ENCODE measurements at places on chromosomes 13 and 19.

DNA sequence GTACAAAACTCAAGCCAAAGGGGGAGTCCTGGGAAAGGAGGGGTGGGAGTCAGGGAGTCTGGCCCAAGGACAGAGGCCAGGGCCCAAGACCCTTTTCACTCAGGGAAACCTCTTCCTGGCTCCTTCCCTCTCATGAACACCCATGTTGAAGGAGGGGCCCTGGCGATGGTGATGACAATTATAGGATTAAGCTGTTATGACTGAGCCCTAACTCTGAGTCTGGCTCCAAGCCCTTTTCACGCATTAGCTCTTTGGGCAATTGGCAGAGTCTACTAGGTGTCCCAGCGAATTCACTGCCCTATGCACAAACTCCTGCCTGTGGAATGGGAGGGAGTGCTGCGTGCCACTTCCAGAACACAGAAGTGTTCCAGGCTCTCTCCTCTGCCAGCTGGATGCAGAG lies 20.7 kb downstream of the ZNF575 start:
- no peak for DNase-seq

DNA sequence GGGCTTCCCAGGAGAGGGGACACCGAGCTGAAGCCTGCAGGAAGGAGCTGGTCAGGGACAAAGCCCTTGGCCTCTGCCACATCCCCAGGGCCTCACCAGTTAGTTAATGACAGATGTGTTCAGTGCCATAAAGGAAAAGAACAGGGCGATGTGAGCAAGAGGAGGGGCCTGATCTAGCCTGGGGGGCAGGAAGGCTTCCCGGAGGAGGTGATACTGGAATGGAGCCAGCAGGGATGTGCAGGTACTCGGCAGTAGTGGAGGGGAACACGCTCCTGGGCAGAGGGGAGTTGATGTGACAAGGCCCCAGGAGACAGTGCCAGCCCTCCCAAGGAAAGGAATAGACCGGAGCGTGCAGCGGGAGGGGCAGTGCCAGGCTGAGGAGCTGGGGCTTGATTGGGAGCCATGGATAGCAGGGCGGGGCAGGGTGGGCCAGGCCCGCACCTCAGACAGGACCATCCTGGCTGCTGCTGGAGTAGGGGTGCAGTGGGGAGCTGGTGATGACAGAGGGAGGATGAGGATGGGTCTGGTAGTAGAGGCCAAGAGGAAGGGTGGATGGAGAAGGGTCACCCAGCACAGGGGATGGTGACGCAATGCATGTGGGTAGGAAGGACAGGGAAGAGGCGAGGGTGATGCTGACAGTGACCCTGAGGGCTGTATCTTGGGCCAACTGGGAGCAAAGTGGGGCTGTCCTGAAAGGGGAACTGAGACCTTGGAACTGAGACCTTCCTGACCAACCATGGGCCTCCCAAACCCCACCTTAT lies 4.1 kb downstream of the C19orf33 start:
- DNase-seq = no peak

DNA sequence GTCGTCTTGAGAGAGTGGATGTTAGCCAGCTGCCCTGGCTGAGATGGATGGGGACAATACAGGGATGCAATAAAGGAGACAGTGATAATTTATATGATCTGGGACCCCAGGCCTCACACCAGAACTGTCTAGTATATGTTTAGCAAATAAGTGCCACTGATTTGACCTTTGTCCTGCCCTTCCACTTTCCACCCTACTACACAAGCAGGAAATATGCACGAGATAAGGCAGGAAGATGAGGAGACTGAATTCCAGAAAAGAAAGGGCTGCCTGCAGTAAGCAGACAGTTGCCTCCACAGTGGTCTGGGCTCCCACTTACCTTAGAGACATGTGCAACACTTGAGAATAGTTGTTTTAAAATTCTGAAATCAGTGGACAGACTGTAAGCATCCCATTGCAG lies 80.2 kb upstream of the ZNF91 start:
- no peak for DNase-seq

DNA sequence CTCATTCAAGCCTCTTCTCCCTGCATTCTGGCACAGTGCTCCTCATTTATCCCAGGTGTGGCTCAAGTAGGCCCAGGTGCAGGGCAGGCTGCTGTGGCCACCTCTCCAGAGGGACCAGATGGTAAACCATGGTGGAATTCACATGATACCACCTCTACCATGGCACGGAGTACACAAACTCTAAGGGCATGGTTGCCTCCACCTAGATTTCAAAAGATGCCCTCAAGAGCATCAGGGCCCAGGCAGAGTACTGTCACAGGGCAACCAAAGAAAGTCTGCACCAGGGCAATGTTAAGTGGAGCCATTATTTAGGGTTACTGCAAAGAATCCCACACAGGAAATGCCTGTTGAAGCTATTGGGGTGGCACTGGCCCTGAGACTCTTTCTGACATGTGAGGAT lies 647.1 kb upstream of the MIR17HG start:
- DNase-seq = no peak

DNA sequence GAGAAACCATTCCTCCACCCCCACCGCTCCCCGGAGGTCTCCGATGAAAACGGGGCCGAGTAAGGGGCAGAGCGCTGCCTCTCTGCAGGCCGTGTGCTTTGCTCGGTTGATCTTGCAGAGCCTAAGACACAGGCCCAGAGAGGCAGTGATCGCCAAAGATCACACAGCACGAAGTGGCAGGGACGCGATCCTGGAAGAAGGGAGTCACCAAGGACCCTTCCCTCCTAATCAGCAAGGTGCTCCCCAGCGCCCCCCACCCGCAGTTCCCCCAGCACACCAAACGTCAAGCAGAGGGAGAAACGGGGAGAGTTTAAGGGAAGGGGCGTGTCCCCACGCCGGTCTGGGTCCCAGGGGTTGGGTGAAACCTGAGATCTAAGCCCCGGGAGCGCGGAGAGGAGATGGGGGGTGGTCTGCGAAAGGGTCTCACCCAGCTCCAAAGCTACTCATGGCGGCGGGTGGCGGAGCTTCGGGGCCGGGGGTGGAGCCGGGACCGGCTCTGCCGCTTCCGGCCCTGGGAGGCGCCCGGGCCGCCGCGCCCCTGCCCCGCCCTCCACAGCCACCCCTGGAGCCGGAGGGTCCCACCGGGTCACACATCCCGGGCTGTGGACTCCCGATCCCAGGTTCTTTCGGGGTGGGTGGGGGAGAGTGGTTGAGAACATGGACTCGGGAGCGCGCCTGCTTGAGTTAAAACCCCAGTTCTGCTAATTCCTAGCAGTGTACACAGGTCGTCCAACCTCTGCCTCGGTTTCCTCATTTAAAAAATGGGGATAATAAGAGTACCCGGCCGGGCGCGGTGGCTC lies at the start of gene EML2:
EML2 (minus strand) TSS at position 468 of the 800 bp plus-strand sequence; CDS start at position 447, 21 bp downstream.
- peak; percentile 43 for DNase-seq

GRCh38 chr13:75480671-75481175 lies 1.2 kb downstream of the TBC1D4 start:
- DNase-seq = no peak

DNA sequence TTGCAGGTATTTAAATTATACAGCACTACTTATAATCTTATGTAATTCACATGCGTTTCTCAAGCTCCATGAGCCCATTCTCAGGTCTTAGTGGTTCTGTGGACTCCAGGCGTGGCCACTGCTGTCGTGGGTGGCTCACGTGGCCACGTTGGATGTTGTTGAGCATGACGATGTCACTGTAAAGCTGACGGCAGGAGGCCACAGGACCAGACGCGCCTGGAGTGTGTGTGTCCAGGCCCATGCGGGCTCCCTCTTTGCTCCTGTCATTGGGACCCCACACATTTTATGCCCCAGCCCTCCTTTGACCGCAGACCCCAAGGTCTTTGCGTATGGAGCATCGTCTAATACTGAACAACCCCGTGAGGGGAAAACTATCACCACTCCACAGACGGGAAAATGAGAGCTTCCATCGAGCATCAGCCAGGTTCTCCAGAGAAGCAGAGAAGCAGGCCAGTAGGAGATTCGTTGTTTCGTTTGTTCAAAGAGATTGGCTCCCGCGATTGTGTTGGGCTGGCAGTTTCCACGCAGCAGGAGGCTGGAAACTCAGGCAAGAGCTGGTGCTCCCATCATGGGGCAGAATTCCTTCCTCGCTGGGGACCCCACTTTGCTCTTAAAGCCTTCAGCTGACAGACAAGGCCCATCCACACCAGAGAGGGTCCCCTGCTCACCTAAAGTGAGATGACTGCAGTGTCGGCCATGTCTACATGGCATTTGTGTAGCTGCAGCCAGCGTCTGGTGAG lies 129.3 kb upstream of the SPACA7 start:
- DNase-seq = no peak

DNA sequence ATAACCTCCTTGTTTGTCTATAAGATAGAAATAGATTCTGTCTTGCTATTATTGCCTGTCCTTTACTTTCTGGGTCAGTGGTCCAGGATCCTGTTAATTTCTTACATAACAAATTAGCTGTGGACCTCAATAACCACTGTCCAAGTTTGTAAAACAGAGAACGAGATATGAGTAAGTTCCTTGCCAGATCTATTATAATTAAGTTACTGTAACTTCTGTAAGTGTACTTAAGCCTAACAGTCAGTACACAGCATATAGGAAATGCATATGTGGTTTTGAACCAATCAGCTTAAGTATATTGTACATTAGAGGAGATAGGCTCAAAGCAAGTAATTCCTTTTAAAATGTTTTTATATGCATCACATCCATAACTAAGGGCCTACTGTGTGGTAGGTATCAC lies 34.9 kb downstream of the HTR2A start:
- no peak for DNase-seq

DNA sequence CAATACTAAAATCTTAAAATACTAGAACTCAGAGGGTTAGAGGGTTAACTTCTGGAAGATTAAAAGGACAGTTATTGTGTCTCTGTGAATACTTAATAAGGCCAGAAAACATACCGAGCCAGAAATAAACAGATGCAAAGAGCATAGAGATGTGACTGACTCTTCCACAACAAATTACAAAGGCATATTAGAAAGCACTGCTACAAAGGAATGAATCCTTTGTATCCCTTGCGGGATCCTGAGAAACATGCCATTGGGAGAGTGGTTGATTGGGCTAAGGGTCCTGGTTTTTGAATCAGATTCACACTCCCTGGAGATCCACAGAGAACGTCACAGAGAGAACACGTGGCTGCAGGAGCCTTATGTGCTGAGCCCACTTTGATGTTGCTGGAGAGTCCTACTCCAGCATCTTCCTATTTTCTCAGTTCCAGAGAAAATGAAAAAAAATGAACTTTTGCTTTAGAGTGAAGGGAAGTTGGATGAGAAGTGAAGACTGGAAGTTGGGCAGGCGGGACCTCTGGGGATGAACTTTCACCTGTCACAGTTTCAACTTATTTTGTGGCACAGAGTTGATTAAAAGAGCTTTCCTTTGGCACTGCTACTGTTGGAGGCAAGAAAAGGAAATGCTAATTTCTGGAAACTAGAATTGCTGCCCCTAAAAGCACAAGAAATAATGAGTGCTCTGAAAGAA lies 309.9 kb downstream of the DCT start:
- DNase-seq = no peak

DNA sequence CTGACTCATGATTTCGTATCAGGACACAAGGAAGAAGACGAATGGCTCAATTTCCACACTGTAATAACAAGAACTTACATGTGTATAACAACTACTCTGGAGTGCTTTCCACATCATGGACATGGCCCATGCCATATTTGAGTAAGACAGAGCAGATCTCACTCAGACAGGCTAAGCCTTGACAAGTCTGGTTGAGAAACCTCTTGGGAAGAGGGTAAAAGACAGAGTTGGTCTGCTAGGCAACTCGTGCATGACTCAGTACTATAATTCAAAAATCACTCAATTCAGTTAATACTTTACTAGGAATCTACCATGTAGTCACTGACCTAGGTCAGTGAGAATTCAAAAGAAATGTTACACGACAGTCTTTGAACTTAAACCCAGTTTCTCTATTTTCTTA lies 5.7 kb upstream of the THSD1 start:
- no peak for DNase-seq

DNA sequence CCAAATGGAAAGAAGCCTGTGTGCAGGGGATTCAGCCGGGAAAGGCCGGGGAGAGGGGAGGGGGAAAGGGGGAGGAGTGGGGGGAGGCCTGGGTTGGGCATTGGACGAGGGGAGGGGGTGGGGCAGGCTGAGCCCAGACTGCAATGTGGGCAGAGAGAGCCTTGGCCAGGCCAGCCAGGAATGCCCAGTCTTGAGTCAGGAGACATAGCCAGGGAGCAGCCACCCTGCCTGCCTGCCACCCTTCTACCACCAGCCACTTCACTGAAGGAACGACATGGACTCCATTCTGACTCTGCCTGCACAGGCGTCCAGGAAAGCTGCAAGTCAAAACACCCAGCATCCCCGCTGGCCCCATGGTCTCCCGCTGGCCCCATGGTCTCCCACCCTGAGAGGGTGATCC lies 498 bp downstream of the PROZ start:
- DNase-seq = no peak

GRCh38 chr19:47226426-47227351 lies 4.3 kb downstream of the BBC3 start:
- DNase-seq = peak; percentile 71

DNA sequence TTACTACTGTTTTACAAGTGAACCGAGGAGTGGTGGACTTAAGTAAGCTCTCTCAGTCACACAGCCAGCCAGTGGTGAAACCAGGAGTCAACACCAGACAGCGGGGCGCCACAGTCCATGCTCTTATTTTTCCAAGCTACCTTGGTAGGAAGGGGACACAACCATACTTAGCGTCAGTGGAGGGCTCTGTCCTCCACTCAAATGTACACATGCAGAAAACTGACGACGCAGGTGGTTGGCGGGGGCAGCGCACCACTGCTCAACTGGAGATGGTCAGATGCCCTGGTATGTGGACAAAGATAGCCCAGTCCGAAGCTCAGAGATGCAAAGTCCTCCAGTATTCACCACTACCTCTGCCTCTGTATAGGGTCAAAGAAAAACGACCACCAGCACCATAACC lies 1.1 kb downstream of the ZNF667 start:
- DNase-seq = no peak

GRCh38 chr19:55579766-55580621 lies 654 bp downstream of the ZNF579 start:
- no peak for DNase-seq

DNA sequence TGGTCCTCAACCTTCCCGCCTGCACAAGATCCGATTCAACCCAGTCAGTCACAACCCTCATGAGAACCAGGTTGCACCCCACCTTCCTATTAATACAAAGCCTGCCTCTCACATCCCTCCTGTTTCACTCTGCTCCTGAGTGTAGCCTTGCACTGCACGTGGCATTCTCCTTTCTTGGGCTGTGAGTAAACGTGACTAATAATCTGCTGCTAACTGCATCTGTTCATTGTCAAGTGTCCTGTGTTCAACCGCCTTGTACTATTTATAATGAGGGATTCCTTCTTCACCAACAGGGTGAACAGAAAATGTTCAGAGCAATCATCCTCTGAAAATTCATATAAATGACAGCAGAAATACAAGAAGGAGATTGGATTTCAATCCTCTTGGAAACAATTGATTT lies 1608.2 kb downstream of the SLITRK5 start:
- no peak for DNase-seq
